ENCODE measurements at places on chromosomes 5 and 9.
A peak's percentile ranks its signal among the peaks of the same experiment; 100 is the strongest.

- DNase-seq: no peak
These were observed 4.1 kb downstream of the NR6A1 start for GRCh38 chr9:124766815-124767554.

DNA sequence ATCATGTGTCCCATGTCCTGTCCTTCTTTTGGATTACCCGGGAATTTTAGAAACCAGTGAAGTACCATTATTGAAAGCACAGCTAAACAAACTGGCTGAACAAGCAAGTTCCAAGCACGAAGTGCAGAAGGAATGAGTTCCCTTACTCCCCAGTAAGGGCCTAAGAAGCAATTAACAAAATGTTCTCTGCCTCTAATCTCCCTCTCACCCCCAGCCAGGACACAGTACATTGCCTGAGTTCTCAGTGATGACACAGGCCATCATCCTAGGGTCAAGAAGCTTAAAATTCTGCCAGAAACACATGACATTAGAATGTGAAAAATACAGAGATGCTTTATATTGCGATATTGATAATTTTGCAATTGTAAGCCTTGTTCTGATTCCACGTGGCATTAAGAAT lies 118.0 kb downstream of the PLPPR1 start:
- peak; percentile 73 for DNase-seq

DNA sequence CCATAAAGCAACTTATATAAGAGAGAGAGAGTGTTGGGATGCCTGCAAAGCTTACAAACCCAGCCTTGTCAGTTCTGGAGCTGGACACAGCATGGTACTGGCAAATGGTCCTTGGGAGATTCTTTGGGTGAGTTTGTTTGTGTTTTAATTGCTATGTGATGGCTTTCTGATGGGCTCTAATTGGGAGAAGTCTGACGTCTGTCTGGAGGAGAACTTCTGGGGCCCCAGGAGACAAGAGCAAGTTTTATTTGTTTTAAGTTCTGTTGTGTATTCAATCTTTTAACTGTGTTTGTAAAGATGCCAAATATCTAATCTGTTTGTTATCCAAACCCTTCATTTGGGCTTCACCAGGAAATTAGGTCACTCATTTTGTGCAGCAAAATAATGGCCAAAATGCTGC lies 50.3 kb upstream of the AFAP1L1 start:
- DNase-seq: no peak

GRCh38 chr9:110615498-110615897 lies 36.0 kb upstream of the SVEP1 start:
- no peak for DNase-seq

- DNase-seq: no peak
These were observed 463.9 kb downstream of the ANXA1 start for GRCh38 chr9:73615557-73615956.

DNA sequence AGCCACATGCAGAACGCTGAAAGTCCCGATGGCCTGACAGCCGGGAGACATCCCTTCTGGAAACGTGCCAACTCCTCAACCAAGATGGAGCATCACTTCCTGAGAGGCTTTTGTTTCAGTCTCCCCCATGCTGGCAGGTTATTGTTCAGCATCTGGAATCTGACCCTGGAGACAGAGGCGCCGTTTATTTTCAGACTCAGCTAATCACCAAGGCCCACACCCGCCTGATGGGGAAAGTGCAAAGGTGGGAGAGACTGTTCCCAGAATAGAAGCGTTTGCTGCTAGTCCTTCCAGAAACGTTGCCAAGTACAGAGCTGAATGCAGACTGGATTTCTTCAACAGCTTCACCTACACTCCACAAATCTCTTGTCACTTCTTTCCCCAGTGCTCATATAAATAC lies 41.8 kb upstream of the S1PR3 start:
- DNase-seq: no peak

GRCh38 chr5:178398901-178399700 lies 166.5 kb upstream of the PHYKPL start:
- DNase-seq: no peak
